ENCODE measurements at places on chromosomes 16 and 17. TPM values are rescaled to one million over a fixed set of nuclear protein-coding genes. Genes with fewer than 3 reads are reported as not detected.

Gene KRTAP1-1
- total RNA-seq = not detected

Gene RTN4RL1
- total RNA-seq = 18.1 TPM

Gene ADORA2B
- 13.1 TPM for total RNA-seq

Gene CCR7
- not detected for total RNA-seq

Gene SOX8
- 58.4 TPM for total RNA-seq

Gene MYO15A
- 1.4 TPM for total RNA-seq

Gene SSTR5
- 2.4 TPM for total RNA-seq

Gene SRL
- total RNA-seq = 38.6 TPM

Gene PLLP
- total RNA-seq = 2.7 TPM

Gene KRT14
- total RNA-seq = 51.0 TPM

Gene CLEC19A
- 29.2 TPM for total RNA-seq

Gene TMIGD1
- not detected for total RNA-seq

Gene BICDL2
- total RNA-seq = 3.1 TPM

Gene CISD3
- 1.9 TPM for total RNA-seq

Gene OR2C1
- total RNA-seq = 0.99 TPM

Gene FGF11
- total RNA-seq = 7.1 TPM

Gene UBE2I
- 94.8 TPM for total RNA-seq

Gene EFTUD2
- 143 TPM for total RNA-seq

Gene ETV4
- 1.1 TPM for total RNA-seq

Gene PHOSPHO1
- 6.4 TPM for total RNA-seq

Gene KCNAB3
- total RNA-seq = 8.0 TPM

Gene MAPK8IP3
- 107 TPM for total RNA-seq

Gene TLCD3B
- 39.7 TPM for total RNA-seq

Gene NLRC5
- 7.0 TPM for total RNA-seq

Gene HYDIN
- total RNA-seq = 21.1 TPM

Gene SPATA22
- 1.8 TPM for total RNA-seq

Gene NOL3
- total RNA-seq = 12.4 TPM

Gene CLEC18B
- 6.3 TPM for total RNA-seq

Gene IL17C
- total RNA-seq = not detected

Gene TUBB3
- total RNA-seq = 294 TPM

Gene STX1B
- 9.1 TPM for total RNA-seq

Gene KRT32
- not detected for total RNA-seq

Gene MC1R
- 5.7 TPM for total RNA-seq

Gene KREMEN2
- total RNA-seq = 1.6 TPM

Gene VTN
- total RNA-seq = 7.7 TPM

Gene FXR2
- 43.2 TPM for total RNA-seq

Gene KRT39
- total RNA-seq = 0.44 TPM

Gene RBFOX1
- total RNA-seq = 22.2 TPM

Gene CDH11
- 424 TPM for total RNA-seq

Gene KRT40
- 1.4 TPM for total RNA-seq

Gene COPZ2
- 36.9 TPM for total RNA-seq

Gene HOXB4
- not detected for total RNA-seq

Gene PROCA1
- 5.4 TPM for total RNA-seq

Gene MYH13
- 5.9 TPM for total RNA-seq

Gene ENPP7
- total RNA-seq = not detected

Gene PABPN1L
- total RNA-seq = 0.38 TPM

Gene CDR2L
- 9.7 TPM for total RNA-seq

Gene CSH1
- total RNA-seq = not detected

Gene RNF157
- total RNA-seq = 24.4 TPM

Gene ULK2
- 41.9 TPM for total RNA-seq

Gene GUCY2D
- 26.8 TPM for total RNA-seq

Gene TP53TG3C
- total RNA-seq = not detected

Gene TBC1D3L
- 10.3 TPM for total RNA-seq

Gene UTS2R
- 3.2 TPM for total RNA-seq

Gene PYY
- total RNA-seq = not detected

Gene PRAC2
- total RNA-seq = not detected
